ENCODE measurements at places on chromosomes 6 and 20. TPM values are rescaled to one million over a fixed set of nuclear protein-coding genes. Genes with fewer than 3 reads are reported as not detected.

- no peaks in the 10 kb centered on the region for H3K36me3 ChIP-seq
- H3K4me3 ChIP-seq: no peak overlapping the region
- no peaks in the 10 kb centered on the region for H3K4me1 ChIP-seq
- H3K27ac ChIP-seq: no peak overlapping the region
Measured at GRCh38 chr6:50952092-50952907, 133.6 kb downstream of the TFAP2B start.

- H3K27me3 ChIP-seq: no peaks in the 10 kb centered on the region
- no peak for DNase-seq
- H3K27ac ChIP-seq: no peak overlapping the region
- H3K36me3 ChIP-seq: peaks cover 22% of the 10 kb centered on the region
Measured at GRCh38 chr6:170355661-170356060, 49.1 kb downstream of the FAM120B start.

DNA sequence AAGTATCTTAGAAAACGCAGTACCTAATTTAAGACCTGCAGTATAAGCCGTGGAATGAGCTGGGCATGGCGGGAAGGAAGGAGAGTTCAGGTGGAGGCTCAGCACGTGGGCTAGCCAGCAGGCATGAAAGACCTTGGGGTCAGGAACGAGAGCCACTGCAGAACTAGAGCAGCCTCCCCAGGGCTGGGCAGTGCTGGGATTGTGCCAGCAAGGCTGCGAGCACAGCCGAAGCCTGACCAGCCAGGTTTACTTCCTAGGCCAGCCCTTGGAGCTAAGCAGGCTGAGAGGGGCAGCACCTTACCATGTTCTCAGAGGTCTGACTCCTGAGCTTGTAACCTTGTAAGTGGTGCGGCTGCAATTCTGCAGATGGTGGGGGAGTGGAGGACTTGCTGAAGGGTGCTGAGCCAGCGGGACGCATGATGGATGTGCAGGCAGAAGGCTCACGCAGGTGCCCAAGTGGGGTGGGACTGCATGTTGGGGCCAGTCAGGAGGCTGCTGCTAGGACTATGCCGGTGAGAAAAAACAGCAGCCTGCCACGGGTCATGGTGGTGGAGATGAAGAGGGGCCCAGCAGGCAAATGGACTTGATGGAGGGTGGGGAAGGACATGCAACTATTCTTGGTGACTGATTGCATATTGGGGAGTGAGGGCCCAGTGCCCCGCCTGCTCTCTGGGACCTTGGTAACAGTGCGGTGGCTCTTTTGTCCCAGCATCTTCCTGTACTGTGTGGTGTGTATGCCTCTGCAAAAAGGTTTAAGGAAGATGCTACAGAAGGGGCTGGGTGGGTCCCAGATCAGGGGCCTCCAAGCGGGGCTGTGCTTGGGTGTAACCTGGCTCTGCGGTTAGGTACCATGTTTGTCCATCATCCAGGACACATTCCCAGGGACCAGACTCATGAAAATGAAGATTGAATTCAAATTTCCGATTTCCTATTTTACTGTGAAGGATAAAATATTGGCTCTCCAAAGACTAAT is 37.6 kb upstream of the IRF4 start:
- H3K27me3 ChIP-seq: no peaks in the 10 kb centered on the region
- no peak overlapping the region for H3K27ac ChIP-seq
- no peaks in the 10 kb centered on the region for H3K36me3 ChIP-seq
- no peak for DNase-seq

- H3K4me1 ChIP-seq: no peaks in the 10 kb centered on the region
- H3K4me3 ChIP-seq: no peak overlapping the region
- no peak for DNase-seq
- no peaks in the 10 kb centered on the region for H3K36me3 ChIP-seq
- peaks cover 65% of the 10 kb centered on the region for H3K27me3 ChIP-seq
- no peak overlapping the region for H3K27ac ChIP-seq
Measured at GRCh38 chr6:33114406-33114805, 38.6 kb downstream of the HLA-DPB1 start.

Gene CST2
- polyA plus RNA-seq: 1.6 TPM

DNA sequence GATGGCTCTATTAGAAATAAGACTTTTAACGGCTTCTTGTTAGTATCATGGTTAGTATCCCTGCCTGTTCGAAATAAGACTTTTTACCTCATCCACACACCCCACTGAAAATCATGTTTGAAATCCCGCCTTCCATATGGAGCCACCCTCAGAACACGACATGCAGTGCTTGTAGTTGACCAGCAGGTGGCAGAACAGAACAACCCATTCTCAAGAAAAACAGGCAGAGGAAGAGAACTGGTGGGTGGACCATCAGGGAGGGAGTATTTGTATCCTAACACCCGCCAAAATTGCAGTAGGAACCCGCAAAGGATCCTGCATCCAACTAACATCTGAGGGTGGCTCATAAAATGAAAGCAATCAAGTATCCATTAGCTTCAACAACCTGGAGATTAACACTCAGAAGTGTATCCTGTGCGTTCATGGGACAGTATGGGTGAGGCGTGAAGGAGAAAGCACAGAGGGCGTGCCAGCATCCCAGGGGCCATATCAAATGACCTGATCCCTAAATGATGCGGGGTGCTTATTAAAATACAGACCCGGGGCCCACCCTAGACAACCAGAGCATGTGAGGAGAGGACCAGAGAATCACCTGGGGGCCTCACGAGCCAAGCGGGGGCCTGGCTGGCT is 89.6 kb upstream of the NHSL1 start:
- H3K36me3 ChIP-seq: no peaks in the 10 kb centered on the region
- no peak overlapping the region for H3K4me3 ChIP-seq
- peak; percentile 77 for DNase-seq
- no peak overlapping the region for H3K27ac ChIP-seq
- H3K4me1 ChIP-seq: peaks cover 11% of the 10 kb centered on the region

Gene RSPH9
- 1.2 TPM for polyA plus RNA-seq

DNA sequence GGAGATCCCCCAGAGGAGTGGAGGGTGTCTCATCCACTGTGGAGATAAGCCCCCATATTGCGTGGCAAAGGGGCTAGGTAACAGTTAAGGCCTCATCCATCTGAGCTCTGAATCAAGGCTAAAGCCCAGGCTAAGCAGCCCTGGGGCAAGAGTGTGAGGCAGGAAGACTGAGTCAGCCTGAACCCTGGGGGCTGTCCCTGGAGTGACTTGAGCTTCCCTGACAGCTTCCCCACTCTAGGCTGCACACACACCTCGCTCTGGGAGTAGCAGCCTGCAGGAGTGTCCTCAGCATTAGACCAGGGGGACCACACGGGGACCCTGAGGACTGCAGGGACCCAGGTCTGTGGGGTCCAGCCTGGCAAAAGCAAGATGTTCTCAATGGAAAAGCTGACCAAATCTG is 27.9 kb downstream of the UBD start:
- no peak overlapping the region for H3K27ac ChIP-seq
- no peaks in the 10 kb centered on the region for H3K36me3 ChIP-seq
- DNase-seq: peak; percentile 13
- H3K4me1 ChIP-seq: no peaks in the 10 kb centered on the region
- no peaks in the 10 kb centered on the region for H3K27me3 ChIP-seq
- no peak overlapping the region for H3K4me3 ChIP-seq

Gene KCNK5
- not detected for polyA plus RNA-seq

DNA sequence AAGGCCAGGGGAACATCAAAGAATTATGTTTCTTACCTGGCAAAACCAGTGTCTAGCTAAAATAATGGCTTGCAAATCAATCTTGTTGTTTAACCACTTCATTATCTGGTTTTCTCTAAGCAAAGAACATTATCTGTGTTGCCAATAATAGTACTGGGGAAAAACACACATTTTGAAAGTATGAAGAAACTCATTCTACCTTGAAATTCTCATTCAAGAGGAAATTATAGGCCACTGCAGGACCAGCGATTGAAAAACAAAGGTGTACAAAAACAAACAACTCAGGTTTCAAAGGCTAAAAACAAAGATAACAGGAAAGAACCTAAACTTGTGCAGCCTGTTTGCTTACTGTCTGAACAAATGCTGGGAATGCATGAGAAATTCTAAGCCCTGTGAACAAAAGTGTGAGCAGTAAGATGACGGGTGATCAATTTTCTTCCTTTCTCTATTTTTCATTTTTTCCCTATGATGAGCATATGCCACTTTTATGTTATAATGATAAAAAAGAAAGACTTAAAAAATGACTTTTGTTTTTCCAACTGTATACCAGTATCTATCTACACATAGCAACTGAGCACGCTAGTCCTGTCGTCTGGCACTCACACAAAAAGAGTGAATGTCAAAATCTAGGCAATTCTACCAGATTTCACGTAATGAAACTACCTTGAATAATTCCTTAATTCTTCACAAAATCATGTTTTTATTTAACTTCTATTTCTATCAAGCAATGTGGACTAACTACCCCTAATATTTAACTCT is 117.9 kb downstream of the SGK1 start:
- no peak for DNase-seq
- no peak overlapping the region for H3K27ac ChIP-seq
- H3K36me3 ChIP-seq: no peaks in the 10 kb centered on the region
- peaks cover 8% of the 10 kb centered on the region for H3K4me1 ChIP-seq
- no peaks in the 10 kb centered on the region for H3K27me3 ChIP-seq

Gene DYNLT2
- polyA plus RNA-seq: 0.51 TPM

- H3K4me3 ChIP-seq: no peak overlapping the region
- no peaks in the 10 kb centered on the region for H3K27me3 ChIP-seq
- H3K27ac ChIP-seq: no peak overlapping the region
- no peaks in the 10 kb centered on the region for H3K36me3 ChIP-seq
- H3K4me1 ChIP-seq: peaks cover 5% of the 10 kb centered on the region
Measured at GRCh38 chr6:83385473-83385872, 45.4 kb downstream of the ME1 start.

DNA sequence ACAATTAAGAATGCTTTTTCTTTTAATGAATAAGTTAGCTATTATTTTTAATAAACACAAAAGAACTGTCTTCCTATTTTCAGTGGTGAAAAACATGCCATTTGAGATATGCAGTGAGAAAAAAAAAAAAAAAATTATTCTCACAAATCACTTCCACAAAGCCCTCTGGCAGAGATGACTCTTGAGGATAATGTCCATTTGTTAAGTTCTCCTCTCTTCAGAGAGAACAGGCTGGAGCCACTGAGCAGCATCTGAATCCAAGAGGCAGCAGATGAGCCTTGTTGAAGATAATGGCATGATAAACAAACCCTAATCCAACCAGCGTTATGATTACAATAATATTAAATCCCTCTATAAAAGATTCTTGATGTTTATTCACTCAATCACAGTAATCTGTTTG is 105.0 kb downstream of the PTPRK start:
- H3K4me3 ChIP-seq: no peak overlapping the region
- no peak overlapping the region for H3K27ac ChIP-seq
- no peaks in the 10 kb centered on the region for H3K4me1 ChIP-seq
- no peaks in the 10 kb centered on the region for H3K27me3 ChIP-seq
- H3K36me3 ChIP-seq: no peaks in the 10 kb centered on the region

GRCh38 chr20:48733296-48733790 is 94.5 kb downstream of the PREX1 start:
- no peaks in the 10 kb centered on the region for H3K4me1 ChIP-seq
- H3K36me3 ChIP-seq: no peaks in the 10 kb centered on the region
- no peak overlapping the region for H3K27ac ChIP-seq
- H3K27me3 ChIP-seq: no peaks in the 10 kb centered on the region
- no peak overlapping the region for H3K4me3 ChIP-seq

Gene DEFB115
- polyA plus RNA-seq: not detected

- H3K4me3 ChIP-seq: no peak overlapping the region
- no peaks in the 10 kb centered on the region for H3K27me3 ChIP-seq
- no peak overlapping the region for H3K27ac ChIP-seq
- H3K4me1 ChIP-seq: no peaks in the 10 kb centered on the region
- no peak for DNase-seq
Measured at GRCh38 chr6:21414065-21414464, 179.5 kb upstream of the SOX4 start.

DNA sequence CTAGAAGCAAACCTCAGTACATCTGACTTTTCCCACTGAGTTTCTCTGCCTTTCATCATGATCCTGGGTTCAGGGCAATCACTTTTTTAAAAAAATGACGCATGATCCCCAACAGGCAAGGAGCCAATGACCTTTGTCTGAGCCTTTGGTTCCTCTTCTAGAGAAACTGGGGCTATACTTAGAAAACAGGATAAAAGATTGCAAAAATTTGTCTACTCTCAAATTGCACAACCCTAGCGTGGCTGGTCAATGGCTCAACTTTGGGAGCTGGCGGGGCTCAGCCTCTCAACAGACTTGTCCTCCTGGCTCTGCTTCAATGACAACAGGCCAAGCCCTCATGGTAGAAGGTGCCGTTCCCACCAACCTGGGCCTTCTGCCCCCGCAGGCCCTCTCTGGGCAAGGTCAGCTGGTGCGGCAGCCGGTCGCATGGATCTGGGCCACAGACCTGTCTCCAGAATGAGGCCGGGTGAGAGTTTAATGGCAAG is 48.7 kb downstream of the PDYN start:
- H3K4me1 ChIP-seq: peaks cover 38% of the 10 kb centered on the region
- no peaks in the 10 kb centered on the region for H3K36me3 ChIP-seq
- H3K27me3 ChIP-seq: no peaks in the 10 kb centered on the region
- peak; percentile 89 for DNase-seq
- no peak overlapping the region for H3K4me3 ChIP-seq

Gene ADGRF1
- not detected for polyA plus RNA-seq

DNA sequence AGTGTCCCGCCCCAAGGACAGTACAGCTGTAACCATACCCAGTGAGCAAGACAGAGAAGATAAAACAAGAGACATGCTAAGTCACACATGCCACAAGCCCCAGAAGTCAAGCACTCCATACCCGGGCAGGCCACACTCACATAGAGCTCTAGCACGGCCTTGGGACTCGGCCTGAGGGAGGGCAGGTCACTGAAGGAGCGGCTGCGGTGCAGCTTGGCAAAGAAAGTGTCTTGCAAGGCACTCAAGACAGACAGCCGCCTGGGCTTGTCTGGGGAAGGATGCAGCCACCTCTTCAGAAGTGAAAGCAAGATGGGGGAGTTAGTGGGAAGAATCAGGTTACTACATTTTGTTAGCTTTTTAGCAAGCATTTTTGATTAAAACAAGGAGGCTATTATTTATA is 48.7 kb upstream of the ARMH2 start:
- DNase-seq: no peak
- no peak overlapping the region for H3K27ac ChIP-seq
- no peak overlapping the region for H3K4me3 ChIP-seq
- no peaks in the 10 kb centered on the region for H3K27me3 ChIP-seq
- no peaks in the 10 kb centered on the region for H3K36me3 ChIP-seq

- no peaks in the 10 kb centered on the region for H3K4me1 ChIP-seq
- no peak for DNase-seq
- H3K4me3 ChIP-seq: no peak overlapping the region
- H3K36me3 ChIP-seq: no peaks in the 10 kb centered on the region
Measured at GRCh38 chr6:162157167-162157870, 570.2 kb downstream of the PRKN start.

GRCh38 chr6:1365686-1366085 is 23.7 kb upstream of the FOXF2 start:
- H3K4me3 ChIP-seq: no peak overlapping the region
- 0 out of 2 replicates have a peak, but pooled peaks cover 3% of the 10 kb centered on the region for H3K27me3 ChIP-seq
- DNase-seq: no peak
- H3K27ac ChIP-seq: no peak overlapping the region

Gene ZC2HC1B
- polyA plus RNA-seq: not detected

DNA sequence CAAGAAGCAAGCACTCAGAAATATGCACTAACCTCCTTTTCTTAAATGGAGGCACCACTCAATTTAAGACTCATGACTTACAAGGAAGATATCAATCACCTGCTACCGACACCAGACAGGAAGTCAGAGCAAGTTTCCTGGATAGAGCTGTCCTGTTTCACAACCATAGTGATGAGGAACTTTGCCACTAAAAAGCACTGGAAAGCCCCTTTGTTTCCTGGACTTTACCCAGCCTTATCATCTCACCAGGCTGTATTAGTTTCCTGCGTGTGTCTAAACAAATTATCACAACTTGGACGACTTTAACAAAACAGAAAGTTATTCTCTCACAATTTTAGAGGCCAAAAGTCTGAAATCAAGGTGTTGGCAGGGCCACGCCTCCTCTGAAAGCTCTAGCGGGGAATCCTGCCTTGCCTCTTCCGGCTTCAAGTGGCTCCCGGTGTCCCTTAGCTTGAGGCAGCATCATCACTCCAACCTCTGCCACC is 253.8 kb upstream of the STXBP5 start:
- no peak overlapping the region for H3K4me3 ChIP-seq
- H3K27ac ChIP-seq: no peak overlapping the region
